Activated naive CD4-positive, alpha-beta T cell treated with anti-CD3 and anti-CD28 coated beads for 36 hours (primary cell): ENCODE measurements at places on chromosomes 5 and 9. TPM values are rescaled to one million over a fixed set of nuclear protein-coding genes. Genes with fewer than 3 reads are reported as not detected.

Gene DMAC1
- 52.1 TPM for total RNA-seq

Gene PPP3R2
- not detected for total RNA-seq

- DNase-seq: no peak
Observed at GRCh38 chr9:129442803-129443511, 177.9 kb downstream of the C9orf50 start.

Gene PCSK1
- total RNA-seq: not detected

- no peak for DNase-seq
Observed at GRCh38 chr9:100222674-100223073, 123.6 kb downstream of the INVS start.

Gene CARD6
- 1.3 TPM for total RNA-seq

Gene GKAP1
- 4.4 TPM for total RNA-seq

- no peak for DNase-seq
Observed at GRCh38 chr5:141101059-141101458, 786 bp downstream of the PCDHB3 start.

DNA sequence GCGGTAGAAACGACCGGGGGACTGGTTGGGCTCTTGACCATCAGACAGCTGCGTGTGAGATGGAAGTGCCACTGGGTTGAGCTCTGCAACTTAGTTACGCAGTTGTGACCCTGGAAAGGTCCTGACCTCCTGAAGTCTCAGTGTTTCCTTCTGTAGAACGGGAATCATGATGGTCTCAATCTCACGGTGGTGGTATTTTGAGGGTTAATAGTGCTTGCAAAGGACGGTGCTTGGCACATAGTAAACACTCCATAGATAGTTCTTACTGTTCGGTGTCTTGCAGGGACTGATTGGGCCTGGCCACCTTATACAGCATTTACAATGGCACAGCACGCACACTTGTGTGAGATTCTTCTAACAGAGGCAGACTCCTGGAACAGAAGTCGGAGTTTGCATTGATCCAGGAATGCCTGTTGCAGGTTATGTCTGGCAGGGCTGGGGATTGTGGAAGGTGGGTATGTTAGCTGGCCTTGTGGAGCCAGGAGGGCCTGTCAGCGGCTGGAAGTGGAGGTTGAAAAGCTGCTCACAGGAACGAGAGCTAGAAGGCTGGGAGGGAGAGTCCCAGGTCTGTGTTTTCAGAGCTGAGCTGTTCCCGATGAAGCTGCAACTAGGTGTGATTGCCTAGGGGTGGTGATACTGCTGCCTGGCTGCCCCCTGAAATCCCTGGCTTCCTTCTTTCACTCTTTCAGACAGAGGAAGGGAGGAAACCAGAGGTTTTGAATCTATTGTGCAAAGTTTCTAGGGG is 962 bp upstream of the TXN start:
- DNase-seq: peak; percentile 71

DNA sequence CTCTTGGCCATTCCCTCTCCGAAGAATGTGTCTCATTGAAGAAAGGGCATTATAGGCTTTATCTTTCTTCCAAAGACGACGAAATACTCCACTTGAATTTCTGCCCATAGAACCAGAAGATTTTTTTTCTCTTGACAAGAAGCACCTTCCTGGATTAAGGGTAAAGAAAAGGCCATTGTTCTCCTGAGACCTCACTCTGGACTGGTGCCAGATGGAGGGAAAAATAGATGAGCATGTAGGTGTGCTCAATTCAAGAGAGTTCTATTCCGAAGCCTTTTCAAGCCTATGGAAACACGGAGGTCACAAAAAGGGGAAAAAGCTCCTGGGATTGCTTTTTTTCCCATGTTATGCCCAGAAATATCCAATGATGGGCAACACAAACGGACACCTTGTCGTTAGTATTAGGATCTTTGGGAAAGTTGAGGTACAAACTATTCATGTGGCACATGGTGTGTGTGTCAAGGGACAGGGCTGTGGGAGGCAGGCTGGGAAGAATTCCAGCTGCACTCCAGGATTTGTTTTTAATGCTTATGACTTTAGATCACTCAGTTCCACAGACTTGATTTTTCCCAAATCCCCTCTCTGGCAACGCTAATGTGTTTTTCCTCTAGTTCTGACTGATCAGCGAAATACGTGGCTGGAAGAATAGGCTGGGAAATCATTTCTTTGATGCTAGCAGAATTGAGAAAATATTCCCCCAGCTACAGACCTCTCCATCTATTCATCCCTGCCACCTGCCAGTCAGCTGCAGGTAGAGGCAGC is 89.9 kb downstream of the SIL1 start:
- DNase-seq: no peak
